ENCODE measurements at places on chromosomes 4 and X. TPM values are rescaled to one million over a fixed set of nuclear protein-coding genes. Genes with fewer than 3 reads are reported as not detected.
A peak's percentile ranks its signal among the peaks of the same experiment; 100 is the strongest.

GRCh38 chr4:122776916-122777315 is 44.4 kb downstream of the BBS12 start:
- DNase-seq: peak; percentile 80

- no peak for DNase-seq
Measured at GRCh38 chr4:5952975-5953951, 60.4 kb upstream of the CRMP1 start.

GRCh38 chrX:118536204-118536603 is 40.6 kb downstream of the DOCK11 start:
- no peak for DNase-seq

DNA sequence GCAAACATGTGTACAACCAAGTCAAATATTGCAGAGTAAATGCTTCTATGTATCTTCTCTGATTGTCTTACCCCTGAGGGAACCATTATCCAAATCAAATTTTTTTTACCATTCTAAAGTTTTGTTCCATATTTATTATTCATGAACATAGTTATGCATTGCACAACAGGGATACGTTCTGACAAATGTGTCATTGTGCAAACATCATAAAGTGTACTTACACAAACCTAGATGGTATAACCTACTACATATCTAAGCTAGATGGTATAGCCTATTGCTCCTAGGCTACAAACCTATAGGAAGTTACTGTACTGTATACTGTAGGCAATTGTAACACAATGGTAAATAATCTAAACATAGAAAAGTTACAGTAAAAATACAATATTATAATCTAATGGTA is 23.4 kb downstream of the BEX3 start:
- peak; percentile 80 for DNase-seq

DNA sequence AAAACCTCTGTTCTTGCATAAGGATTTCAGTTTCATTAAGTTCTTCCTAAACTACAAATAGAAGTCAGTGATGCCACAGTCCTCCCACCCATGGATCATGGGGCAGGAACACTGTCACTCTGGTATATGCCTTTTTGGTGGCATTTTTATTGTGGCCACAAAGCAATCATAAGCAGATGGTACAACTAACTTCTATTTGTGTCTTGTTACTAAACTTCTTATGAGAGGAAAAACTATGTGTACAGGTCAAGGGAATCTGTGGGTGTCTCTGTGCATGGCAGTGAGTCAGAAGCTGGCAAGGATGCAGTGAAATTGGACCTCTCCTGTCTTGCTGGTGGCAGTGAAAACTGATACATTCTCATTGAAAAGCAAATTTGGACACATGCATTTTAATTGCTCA is 245.0 kb upstream of the GPC4 start:
- peak; percentile 76 for DNase-seq

GRCh38 chr4:121096629-121097028 is 24.3 kb upstream of the NDNF start:
- DNase-seq: peak; percentile 51

TCEANC gene
- 2.0 TPM for total RNA-seq

FAM53A gene
- 0.79 TPM for total RNA-seq

Measured in bronchial epithelial cell (primary cell).